ENCODE measurements at places on chromosomes 1 and 21. TPM values are rescaled to one million over a fixed set of nuclear protein-coding genes. Genes with fewer than 3 reads are reported as not detected.

Gene PDPN
- 135 TPM for total RNA-seq

Gene KIF2C
- total RNA-seq = 82.6 TPM

Gene CYYR1
- total RNA-seq = 29.3 TPM

Gene PRUNE1
- 28.5 TPM for total RNA-seq

- DNase-seq = no peak
These were observed 24.5 kb downstream of the ADARB1 start for GRCh38 chr21:45098867-45099266.

- DNase-seq = no peak
These were observed 28.8 kb upstream of the DIPK1A start for GRCh38 chr1:92989936-92990583.

- DNase-seq = no peak
These were observed 26.3 kb downstream of the JAK1 start for GRCh38 chr1:64940025-64940424.

DNA sequence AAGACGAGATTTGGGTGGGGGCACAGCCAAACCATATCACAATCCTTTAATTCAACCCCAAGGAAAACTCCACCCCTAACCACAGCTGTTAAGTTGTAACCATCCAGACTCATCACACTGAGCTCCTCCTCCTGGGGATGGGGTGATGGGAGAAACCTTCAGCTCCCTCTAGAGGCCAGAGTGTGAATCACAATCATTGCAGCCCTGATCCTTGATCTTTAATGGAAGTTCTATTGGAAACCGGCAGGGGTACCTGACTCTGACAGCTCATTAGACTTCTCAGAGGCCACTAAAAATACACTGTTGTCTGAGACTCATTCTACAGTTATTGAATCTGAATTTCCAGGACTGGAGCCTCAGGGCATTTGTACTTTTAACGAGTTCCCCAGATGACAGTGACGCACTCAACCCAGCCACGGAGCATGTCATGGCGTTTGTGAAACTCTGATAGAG is 127.2 kb downstream of the IGSF21 start:
- peak; percentile 77 for DNase-seq

DNA sequence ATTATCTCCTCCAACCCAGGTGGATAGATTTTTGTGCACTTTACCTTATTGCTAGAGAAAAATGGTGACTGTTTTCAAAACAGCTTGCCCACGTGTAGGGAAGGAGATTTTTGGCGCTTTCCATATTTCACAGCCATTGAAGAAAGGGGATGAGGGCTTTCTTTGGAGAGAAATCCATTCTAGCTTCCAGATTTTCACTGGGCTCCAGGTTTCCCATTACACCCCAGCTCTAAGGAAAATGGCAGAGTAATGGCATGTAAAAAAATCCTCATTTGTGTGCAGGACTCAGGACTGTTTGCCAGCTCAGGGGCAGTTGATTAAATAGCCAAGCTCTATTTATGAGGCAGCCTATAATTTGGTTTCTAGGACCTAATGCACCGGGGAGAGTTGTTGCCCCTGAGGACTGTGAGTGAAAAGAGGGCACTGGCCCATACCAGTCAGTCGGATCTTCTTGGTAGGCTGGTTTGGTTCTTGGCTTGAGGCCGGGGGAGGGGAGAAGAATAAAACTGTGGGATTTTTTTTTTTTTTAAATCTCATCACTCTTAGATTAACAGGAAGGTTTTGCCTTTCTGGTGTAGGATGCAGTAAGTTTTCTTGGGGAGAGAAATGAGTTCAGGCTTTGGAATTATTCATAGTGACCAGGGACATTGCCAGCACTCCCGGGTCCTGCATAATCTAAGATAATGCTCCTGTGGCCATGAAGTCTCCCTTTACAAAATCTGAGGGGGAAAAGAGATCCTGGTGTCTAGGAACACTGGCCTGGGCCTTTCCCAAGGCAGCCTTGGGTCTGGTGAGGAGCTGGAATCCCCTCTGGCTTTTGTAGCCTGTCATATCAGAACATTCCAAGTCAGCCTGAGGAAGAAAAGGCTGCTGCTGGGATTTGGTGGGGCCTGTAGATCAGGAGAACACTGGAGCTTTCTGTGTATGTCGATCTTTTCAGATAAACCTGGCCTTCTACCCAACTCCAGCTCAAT is 1.9 kb upstream of the ARID1A start:
- no peak for DNase-seq
